ENCODE measurements at places on chromosomes 5 and 9.

- no peak for ATAC-seq
Observed at GRCh38 chr5:1110307-1111240, 1.3 kb downstream of the SLC12A7 start.

DNA sequence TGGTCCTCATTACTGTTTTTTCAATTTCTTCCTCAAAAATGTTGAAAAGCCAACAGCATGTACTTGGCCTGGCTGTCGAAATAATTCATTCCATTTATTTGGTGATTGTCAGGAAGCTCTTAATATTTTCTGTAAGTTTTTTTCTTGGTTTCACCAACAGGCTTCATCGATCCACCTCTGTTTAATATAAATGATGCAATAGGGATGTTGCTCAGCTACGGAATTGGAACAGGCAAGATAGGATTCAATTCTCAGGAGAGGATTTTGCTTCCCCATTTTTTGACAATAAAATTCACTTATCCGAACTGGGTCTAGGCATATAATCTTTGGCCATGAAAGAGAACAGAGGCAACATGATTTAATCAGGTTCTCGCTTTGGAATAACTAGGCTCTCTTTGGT, 30.8 kb downstream of the C5 start:
- ATAC-seq: no peak

DNA sequence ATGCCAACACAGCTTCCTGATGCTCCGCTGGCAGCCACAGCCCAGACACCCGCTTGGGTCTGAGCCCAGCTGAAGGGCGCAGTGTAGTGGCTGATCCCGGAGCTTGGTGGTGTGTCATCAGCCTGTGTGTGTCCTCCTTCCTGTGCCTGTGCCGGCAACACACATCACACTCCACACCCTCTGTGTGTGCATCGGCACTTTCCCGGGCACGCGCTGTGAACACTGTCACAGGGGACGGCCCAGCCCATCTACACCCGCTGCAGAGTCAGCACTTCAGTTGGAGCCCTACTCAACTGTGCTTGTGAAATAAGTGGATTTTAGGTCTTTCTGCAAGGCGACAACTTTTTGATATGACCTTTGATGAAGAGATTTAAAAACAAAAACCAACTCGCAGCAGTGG, 189.4 kb downstream of the IRX2 start:
- no peak for ATAC-seq

GRCh38 chr9:86193088-86193487, 66.4 kb downstream of the C9orf153 start:
- ATAC-seq: no peak

DNA sequence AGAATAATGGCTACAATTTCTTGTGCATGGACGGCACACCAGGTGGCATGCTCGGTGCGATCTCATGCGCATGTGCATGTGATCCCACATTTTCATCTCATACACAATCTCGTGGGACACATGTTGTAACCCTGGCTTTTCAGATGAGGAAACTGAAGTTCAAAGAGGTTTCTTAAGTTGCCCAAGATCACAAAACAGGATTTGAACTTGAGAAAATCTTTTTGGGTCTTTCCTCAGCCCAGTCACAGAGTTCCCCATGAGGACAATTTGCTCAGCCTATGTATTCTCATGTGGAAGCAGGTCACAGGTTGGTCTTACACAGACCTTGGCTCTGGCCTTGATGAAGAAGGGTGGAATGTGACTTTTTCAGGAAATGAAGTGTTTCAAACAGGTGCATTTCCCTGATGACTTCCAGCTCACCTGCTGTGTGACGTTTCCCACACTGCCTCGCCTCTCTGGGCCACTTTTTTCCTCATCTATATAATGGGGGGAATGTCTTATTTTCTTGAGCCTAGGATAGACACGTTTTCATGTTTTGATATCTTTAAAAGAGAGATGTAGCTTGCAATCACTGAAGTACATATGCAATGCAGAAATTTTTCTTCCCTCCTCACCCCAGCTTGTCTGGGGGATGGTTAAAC, 7.1 kb upstream of the ORM1 start:
- no peak for ATAC-seq

GRCh38 chr5:154312576-154312975, 122.0 kb downstream of the GALNT10 start:
- ATAC-seq: no peak

GRCh38 chr5:102375272-102375671, 79.2 kb upstream of the SLCO4C1 start:
- ATAC-seq: no peak

GRCh38 chr5:13664377-13664776, 280.1 kb downstream of the DNAH5 start:
- ATAC-seq: no peak

- ATAC-seq: no peak
Observed at GRCh38 chr5:178509491-178510057, 80.6 kb downstream of the COL23A1 start.

- no peak for ATAC-seq
Observed at GRCh38 chr9:1473956-1474634, 423.9 kb downstream of the DMRT2 start.

- peak; percentile 65 for ATAC-seq
Observed at GRCh38 chr9:105414947-105415661, 32.7 kb upstream of the FSD1L start.

DNA sequence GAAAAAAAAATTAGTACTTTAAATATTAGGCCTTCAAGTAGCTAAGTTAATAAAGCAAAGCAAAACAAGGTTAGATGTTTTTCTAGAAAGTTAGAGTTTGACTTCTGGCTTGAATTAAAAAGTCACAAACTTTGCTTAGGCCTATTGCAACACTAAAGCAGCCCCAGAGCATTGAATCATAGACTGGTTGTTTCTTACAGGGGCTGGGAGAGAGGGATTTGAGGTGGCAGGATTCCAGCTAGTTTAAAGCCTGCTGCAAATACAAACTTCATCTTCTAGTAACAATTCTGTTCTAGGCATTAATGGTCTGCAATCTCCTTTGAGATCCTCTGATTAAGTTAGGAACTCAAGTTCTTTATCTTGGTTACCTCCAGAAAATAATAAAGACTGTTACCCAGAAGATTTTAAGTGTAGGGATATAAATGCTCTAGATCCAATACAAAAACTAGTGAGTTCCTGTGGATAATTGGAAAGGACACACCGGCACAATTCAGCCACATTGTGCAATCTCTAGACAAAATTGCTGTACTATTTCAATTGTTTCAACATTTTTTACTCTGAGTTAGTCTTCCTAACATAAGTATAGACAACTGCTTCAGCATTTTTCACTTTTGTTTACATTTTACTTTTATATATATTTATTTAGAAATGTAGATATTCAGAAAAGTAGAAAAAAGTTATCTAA, 12.6 kb downstream of the OR13C5 start:
- no peak for ATAC-seq

GRCh38 chr9:10843151-10843550, 230.3 kb upstream of the PTPRD start:
- no peak for ATAC-seq

GRCh38 chr5:80738466-80738865, 83.7 kb upstream of the DHFR start:
- ATAC-seq: no peak

- no peak for ATAC-seq
Observed at GRCh38 chr9:12813960-12814876, 39.4 kb downstream of the LURAP1L start.

DNA sequence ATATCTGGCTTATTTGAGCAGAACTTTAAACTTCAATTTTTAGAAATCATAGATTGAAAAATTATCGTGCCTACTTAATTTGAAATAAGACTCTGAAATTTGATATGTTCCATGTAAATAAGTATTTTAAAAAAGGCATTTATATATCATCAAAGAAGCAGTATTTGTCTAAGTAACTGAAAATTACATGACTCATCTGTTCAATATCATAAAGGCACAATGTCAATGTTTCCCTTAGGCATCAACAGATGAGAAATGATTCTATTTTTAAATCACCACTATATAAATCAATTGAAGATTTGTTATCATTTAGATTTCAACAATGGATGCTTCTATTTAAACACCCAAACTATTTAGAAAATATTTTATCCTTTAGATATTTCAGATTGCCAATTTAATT, 142.9 kb upstream of the POU5F2 start:
- no peak for ATAC-seq

DNA sequence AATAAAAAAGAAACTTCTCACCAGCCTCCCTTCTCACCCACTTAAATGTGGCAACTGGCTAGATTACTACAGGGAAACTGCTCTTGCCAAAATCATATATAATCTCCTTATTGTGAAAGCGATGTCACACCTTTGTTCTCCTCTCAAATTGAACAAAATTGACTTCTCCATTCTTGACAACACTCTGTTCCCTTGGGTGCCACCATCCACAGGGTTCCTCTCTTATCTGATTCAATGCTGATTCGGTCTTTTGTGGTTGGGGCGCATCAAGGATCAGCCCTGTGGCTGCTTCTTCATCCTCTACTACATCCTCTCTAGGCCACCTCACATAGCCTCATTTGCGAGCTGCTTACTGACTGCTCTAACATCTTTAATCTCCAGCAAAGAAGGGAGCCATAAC, 86.1 kb downstream of the EDIL3 start:
- no peak for ATAC-seq

GRCh38 chr9:88578121-88579049, 43.4 kb downstream of the NXNL2 start:
- ATAC-seq: peak; percentile 58

DNA sequence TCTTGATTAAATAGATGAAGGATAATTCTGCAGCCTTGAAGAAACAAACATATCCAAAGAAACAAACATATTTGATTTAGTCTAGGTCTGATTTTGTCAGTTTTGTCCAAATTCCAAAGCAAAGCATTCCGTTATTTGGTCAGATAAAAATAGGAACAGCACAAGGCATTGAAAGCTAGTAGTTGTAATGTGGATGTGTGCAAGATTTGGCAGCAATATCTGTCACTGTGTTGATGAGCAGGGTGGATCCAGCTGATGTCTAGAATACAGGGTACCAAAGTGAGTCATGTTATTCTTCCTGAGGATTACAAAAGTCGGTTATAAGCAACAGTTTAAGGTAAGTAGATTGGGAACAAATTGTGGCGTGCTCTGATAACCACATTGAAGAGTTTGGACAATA, 69.3 kb upstream of the PLPPR1 start:
- no peak for ATAC-seq

DNA sequence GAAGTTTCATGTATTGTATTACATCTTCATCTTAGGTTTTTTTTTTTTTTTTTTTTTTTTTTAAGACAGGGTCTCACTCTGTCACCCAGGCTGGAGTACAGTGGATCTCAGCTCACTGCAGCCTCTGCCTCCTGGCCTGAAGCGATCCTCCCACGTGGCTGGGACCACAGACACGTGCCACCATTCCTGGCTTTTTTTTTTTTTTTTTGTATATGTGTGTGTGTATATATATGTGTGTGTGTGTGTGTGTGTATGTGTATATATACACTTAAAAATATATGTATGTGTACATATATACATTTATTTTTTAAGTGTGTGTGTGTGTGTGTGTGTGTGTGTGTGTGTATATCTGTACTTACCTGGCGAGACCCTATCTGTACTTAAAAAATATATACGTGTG, 6.6 kb downstream of the DMXL1 start:
- no peak for ATAC-seq

GRCh38 chr5:78827725-78828124, 157.4 kb downstream of the ARSB start:
- ATAC-seq: no peak

Data from activated CD4-positive, CD25-positive, alpha-beta regulatory T cell treated with anti-CD3 and anti-CD28 coated beads, Interleukin-2, amount 50 U/mL, for 24 hours (primary cell).